ENCODE measurements at places on chromosomes 4 and X.

GRCh38 chrX:119745283-119745848 lies 13.0 kb upstream of the SOWAHD start:
- no peak for DNase-seq

DNA sequence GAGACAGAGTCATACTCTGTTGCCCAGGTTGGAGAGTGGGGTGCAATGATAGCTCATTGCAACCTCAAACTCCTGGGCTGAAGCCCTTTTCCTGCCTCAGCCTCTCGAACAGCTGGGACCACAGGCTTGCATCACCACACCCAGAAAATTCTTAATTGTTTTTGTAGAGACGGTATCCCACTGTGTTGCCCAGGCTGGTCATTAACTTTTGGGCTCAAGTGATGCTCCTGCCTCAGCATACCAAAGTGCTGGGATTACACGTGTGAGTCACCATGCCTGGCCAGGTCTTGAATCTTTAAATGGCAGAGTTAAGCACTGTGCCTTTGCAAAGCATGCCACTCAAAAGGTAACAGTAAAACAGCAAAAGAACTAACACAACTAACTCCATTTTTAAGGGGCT lies 28.6 kb upstream of the BBS12 start:
- DNase-seq = no peak

DNA sequence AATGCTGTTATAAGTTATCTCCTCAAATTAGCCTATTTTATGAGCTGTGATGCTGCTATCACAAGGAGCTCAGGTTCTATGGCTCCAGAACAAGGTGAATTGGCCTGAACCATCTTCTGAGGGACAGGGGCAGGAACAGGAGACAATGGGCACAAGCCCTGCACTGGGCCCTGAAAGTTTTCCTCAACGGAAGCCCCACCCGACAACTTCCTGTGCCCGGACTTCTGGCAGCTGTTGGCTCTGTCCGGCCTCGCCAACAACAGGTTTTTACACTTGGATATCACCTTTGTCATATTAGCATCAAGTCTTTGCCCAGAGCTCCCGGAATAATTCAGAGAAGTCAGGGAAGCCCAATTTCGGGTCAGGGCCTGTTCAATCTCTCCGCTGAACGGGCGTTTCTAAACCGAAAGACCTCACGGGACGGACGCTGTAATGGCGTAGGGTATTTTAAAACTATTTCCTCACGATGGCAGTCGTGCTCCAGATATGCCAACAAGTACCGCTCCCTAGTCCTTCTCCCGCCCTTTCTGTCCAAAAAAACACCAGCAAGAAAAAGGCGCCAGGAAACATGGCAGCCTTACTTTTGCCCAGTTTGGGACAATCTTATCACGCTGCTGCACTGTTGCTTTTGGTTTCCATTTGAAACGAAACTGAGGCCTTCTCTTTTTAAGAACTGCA lies 201.0 kb upstream of the STK26 start:
- no peak for DNase-seq

DNA sequence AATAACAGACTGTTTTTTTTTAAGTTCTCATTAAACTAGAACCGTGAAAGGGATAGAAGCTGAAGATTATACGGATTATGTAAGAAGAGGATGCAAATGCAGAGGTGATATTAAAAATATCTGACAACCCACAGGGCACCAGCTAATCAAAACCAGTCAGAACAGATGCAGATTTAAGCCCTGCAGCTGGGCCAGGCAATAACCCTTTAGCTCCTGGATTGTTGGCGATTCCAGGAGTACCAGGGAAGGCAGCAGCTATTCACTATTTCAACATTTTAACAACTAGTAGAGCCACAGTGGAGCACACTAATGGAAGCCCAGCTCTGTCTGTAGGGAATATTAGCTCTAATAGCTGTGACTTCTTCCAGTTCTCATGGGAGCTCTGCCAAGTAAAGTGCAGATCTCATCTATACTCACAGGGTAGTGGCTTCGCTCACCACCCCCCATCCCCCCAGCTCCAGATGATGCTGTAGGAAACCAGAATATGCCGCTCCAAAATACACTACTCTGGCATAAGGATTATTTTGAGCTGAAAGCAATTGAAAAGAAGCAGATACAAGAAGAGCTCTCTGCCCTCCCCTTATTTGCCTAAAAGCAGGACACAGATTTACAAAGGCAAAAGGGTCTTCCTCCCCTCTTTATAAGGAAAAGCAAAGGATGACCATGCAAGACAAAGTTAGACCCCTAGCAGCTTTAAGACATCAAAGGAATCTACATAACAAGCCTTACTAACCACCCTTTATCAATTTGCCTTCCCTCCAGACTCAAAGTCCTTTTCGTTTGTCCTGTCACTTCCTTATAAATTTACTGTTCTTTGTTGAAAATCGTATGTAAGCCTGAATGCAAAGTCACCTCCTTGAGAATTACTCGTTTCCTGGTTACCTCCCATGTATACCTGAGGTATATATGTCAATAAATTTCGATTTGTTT lies 13.7 kb downstream of the SCD5 start:
- no peak for DNase-seq

DNA sequence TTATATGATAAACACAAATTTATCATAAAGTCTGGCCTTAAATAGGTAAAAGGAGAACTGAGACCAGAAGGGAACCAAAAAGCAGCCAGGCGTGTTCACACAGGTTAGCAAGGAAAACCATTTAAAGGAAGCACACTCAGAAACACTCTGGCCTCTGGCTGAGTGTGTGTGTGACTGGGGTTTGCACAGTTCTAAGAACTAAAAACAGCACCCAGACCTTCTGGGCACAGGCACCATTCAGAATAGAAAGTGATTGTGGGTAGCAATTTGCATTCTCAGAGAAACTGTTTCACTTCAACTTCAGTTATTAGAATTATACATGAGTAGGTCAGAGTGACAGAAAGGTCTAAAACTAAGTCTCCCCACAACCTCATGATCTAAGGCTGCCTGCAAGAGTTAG lies 10.0 kb downstream of the GPR82 start:
- DNase-seq = no peak
